ENCODE measurements at places on chromosomes 12 and 14.

GRCh38 chr14:89767861-89768268 is 186.7 kb downstream of the EFCAB11 start:
- DNase-seq, result peak; percentile 25

- DNase-seq, result peak; percentile 22
These were observed at the start of gene LRP1 for GRCh38 chr12:57127726-57128518. Gene LRP1 (plus strand): TSS chr12:57128483. CDS start chr12:57128965, 482 bp downstream.

- no peak for DNase-seq
These were observed 37.2 kb downstream of the EP400 start for GRCh38 chr12:131986910-131987309.

DNA sequence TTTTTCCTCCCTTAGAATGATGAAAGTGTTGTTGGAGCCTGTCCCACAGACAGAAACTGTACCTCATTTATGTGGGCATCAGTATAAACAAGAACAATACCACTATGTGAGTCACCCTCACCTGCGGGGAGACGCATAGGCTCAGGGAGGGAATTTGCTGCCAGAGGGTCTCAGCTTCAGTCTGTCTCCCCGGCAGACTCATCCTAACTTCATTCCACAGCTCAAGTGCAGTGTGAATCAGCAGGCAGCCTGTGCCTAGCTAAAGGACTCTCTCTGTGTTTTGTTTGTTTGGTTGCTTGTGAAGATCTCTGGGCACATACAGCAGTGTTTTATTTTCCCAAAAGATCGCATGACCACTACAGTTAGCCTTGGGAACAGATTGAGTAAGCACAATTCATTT is 98.9 kb downstream of the PRKCH start:
- no peak for DNase-seq

DNA sequence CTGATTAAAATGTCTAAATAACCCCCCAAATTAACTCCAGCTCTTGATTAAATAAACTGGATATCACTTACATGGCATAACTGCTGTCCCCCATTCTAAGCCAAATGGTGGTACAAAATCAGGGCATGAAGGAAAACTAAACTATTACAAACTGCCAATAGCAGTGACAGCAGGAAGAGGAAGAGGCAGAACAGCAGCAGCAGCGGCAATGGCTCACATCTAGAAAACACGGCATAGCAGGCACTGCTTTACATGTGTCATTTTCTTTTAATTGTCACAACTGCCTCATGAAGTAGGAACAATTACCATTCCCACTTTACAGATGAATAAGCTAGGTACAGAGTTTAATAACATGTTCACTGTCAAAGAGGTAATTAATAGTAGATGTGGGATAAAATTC is 92.0 kb downstream of the EPS8 start:
- DNase-seq, result no peak

DNA sequence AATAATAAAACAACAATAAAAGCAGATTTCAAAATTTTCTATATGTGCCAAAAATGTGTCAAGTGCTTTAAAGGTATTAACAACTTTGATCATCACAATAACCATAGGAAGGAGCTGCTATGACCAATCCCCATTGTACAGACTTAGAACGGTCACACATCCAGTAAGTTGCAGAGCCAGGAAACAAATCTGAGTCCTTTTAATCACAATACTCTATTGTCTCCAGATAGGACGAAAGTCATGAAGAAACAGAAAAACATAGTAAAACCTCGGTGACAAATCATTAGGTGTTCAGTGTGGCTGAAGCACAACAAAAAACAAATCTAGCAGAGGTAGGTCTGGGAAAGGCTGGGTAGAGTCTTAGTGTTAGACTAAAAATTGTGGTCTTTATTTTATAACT is 178.8 kb downstream of the GRIP1 start:
- no peak for DNase-seq

GRCh38 chr12:15689751-15690191 is 99.4 kb downstream of the EPS8 start:
- no peak for DNase-seq

DNA sequence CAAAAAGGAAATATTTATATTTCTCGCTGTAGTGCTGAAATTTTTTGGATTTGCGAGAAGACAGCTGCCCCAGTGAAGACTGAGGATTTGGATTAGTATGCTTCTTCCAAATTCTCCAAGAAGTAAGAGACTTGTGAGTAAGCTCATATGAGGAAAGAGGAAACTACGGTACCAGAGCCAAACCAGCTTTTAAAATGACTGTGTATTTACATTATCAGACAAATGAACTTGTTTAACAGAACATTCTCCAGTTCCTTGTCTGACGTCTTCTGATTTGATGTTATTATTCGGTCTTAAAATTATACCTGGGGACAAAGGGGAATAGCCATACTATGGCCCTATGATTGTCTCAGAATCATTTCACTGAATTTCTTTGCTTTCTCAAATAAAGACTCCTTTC is 8.0 kb downstream of the CLEC12B start:
- no peak for DNase-seq

GRCh38 chr12:25295361-25295760 is 44.6 kb upstream of the KRAS start:
- no peak for DNase-seq

- no peak for DNase-seq
These were observed 158.6 kb upstream of the CCND2 start for GRCh38 chr12:4114986-4115385.

GRCh38 chr14:101475456-101476257 is 85.6 kb upstream of the DIO3 start:
- DNase-seq, result no peak

GRCh38 chr12:109958374-109958773 is 37.8 kb downstream of the GIT2 start:
- no peak for DNase-seq

DNA sequence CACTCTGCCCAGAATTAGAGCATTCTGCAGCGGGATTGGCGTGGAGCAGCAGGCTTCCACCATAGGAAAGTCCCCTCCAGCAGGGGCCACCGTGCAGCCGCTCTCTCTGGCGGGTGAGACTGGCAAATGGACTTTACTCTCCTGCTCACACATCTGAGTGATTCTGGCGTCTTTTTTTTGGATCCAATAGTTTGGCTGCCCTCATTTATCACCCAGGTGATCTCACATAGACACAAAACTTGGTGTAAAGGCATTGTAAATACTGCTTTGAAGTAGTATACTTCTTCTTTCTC is 130.3 kb downstream of the TGFB3 start:
- DNase-seq, result no peak

- no peak for DNase-seq
These were observed 5.0 kb upstream of the MMP19 start for GRCh38 chr12:55847603-55848291.

DNA sequence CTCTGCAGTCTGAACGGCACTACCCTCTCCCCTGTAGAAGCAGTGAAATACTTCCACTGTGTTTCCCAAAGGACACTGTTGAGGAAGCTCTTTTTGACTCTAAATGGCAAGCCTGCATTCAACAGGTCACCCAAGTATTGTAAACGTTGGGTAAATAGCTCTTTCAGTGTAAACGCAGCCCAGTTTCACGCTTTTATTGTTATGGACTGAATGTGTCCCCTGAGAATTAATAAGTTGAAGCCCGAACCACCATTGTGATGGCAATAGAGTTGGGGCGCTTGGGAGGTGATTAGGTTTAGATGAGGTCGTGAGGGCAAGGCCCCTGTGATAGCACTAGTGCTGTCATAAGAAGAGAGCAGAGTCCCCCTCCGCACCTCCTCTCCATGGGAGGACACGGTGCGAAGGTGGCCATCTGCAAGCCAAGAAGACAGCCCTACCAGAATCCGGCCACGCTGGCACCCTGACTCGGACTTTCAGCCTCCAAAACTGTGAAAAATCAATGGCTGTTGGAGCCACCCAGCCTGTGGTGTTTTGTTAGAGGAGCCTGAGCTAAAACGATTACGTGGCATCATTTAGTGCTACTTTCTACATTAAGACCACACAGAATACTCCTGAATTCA is 1.1 kb downstream of the SERPINA10 start:
- no peak for DNase-seq

DNA sequence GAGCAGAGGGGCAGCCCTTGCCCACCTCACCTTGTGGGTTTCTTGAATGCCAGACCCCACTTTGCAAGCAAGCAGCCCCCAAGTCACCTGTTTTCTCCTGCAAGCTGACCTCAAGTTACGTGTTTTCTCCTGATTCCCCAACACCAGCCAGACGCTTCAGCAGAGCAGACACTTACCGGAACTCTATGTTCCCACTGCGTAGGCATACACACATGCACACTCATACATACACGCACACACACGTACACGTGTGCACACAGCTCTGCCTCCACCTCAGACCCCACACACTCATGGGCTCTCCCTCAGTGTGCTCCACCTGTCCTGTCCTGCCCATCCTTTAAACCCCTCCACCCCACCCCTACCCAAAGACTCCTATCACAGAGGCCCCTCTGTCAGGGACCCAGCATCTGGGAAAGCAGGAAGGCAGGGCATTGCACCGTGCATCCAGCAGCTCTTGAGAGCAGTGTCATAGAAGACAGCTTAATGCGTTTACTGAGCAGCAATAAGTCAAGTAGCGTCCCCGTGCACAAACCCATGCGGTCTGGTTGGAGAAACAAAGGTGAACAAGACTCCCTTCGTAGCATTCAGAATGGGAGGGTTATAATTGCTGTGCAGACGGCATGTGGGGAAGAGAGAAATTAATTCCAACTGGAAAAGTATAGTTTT is 44.4 kb downstream of the TMEM63C start:
- DNase-seq, result no peak

DNA sequence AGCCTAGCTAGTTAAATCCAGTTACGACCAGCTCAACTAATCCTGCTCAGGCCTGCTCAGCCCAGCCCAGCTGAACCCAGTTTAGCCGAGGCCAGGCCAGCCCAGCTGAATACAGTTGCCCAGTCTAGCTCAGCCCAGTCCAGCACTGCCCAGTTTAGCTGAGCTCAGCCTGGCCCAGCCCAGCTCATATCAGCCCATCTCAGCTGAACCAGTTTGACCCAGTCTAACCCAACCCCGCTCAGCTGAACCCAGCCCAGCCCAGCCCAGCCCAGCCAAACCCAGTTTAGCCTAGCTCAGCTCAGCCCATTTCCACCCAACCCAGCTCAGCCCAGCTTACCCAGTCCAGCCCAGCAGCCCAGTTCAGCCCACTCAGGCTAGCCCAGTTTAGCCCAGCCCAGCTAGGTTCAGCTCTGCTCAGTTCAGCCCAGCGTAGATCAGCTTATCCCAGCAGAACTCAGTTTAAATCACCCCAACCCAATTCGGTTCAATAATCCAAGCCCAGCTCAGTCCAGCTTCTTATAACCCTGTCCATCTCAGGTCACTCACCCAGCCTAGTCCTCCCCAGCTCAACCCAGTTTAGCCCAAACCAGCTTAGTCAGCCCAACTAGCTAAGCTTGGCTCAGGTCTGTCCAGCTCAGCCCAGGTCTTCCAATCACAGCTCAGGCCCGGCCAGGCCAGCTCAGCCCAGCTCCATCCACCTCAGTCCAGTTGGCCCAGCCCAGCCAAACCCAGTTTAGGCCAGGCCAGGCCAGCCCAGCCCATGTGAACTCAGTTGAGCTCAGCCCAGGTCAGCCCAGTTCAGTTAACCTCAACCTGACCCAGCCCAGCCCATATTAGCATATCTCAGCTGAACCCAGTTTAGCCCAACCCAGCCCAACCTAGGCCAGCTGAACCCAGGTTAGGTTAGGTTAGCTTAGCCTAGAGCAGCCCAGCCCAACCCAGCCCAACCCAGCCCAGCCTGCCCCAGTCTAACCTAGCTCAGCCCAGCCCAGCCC is 76.7 kb downstream of the TMEM121 start:
- DNase-seq, result no peak

GRCh38 chr12:110688446-110689280 is at the start of gene HVCN1:
Gene HVCN1 (minus strand): TSS chr12:110689115. CDS start chr12:110683245, 5,870 bp downstream.
- DNase-seq, result no peak

DNA sequence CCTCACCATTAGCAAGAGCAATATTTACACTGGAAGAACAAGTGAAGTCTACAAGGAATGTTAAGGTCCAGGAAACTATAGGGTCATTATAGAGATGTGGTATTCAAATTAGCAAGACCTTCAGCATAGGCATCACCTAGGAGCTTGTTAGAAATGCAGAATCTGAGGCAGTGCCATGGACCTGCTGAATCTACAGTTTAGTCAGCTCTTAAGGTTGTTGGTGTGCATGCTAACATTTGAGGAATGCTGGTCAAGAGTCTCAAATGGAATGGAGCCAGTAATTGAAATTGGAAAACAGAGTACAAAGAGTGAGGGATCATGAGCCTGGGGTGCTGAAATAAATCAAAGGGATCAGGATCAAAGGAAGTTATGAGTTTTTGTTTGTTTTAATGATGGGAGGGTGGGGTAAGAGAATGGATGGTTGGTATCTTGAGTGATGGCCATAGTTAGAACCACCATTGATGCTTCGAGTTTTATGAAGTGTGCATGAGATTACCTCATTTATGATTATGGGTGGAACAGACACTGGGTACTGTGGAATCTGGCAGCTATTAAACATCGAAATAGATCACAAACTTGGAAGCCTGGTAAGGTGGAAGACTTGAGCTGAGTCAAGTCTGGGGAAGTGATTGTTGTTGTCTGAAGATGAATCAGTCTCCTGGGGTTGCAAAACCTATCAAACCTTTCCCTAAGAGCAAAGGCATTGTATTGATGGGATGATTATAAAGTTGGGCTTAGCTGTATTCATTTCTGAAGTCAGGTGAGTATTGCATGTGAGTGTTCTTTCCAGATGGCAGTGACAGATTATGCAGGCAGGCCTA is 323.3 kb upstream of the E2F7 start:
- no peak for DNase-seq

GRCh38 chr12:87305481-87305880 is 723.7 kb downstream of the C12orf50 start:
- no peak for DNase-seq

DNA sequence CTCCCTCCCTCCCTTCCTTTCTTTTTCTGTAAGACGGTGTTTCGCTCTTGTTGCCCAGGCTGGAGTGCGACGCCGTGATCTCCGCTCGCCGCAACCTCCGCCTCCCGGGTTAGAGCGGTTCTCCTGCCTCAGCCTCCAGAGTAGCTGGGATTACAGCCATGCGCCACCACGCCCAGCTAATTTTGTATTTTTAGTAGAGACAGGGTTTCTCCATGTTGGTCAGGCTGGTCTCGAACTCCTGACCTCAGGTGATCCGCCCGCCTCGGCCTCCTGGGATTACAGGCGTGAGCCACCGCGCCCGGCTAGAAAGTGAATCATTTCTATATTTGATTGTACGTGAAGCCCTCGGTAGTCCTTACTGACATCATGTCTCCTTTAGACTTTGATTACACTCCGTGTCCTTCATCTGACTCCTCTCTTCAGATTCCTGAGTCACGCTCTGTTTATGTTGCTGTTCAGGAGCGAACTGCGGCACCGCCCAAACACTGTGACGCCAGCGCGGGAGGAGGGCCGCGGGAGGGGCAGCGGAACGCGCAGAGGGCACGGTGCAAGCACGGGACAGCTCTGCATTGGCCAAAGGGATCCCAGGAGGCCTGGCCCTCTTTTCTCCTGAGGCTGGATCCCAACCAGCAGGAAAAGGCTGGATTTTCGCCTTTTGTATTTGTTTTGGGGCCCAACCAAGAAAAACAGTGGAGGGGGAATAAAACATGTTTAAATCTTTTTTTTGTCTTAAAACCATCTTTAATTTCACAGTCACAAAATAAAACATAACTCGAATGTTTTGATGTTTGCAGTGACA is 538 bp upstream of the GABARAPL1 start:
- DNase-seq, result peak; percentile 90
